Body of pancreas (tissue), 4 donors: ENCODE measurements at places on chromosomes 5 and 9. TPM values are rescaled to one million over a fixed set of nuclear protein-coding genes. Genes with fewer than 3 reads are reported as not detected.

The UBQLN1 gene
- 49.5 TPM for total RNA-seq

- DNase-seq: no peak
Measured at GRCh38 chr9:25954209-25954608, 276.0 kb upstream of the TUSC1 start.

- no peak for DNase-seq
Measured at GRCh38 chr5:83401775-83402174, 69.8 kb upstream of the VCAN start.

DNA sequence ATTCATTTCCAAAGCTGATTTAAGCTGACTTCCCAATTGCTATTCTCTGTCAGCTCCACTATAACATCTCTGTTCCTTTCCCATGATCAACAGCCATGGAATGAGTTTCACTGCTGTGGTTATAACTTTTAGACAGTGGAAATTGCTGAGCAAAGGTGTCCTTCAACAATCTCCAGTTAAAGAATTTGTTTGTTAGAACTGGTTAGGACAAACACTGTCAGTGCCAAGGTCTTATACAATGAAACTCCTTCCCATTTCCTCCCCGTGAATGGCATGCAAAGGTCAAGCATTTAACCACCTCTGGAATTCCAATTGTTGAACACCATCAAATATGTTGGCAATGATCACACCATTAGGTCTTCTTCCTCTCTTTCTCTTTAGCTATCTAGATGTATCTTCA is 45.7 kb upstream of the GHR start:
- DNase-seq: no peak

DNA sequence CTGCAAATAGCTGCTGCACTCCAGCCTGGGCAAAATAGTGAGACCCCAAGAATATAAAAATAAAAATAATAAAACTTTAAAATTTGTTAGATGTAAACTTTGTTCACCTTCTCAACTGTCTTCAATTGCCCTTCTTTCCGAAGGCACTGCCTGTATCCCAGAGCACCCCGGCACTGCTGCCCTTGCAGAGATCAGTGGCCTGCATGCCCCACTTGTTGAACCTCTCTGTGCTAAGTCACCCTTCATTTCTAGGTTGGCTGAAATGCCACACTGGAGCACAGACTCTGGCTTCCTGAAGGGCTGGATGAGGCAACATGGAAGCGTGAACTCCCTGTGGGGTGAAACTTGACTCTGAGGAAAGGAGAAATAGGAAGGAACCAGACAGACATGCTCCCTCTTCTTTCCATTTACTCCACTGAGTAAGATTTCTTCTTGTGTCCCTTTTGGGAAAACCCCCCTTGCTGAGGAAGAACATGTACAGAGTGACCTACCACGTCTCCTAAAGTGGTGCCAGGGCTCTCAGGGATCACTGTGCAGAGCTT is 8.4 kb upstream of the JMY start:
- no peak for DNase-seq

DNA sequence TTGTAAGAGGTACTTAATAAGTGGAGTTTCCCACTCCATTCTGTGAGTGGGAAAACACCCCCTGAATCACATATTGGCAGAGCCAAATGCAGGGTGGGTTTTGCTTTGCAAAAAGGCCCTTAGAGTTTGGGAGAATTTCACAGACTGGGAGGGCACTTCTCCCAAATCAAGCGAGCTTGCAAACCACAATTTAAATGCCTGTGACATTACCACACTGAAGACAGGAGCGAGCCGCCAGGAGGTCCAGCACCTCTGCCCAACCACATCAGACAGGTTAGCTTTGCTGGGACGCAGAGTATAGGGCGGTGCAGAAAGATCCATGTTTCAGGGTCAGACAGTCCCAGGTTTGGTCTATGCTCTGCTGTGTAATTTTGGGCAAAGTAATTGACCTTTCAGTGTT is 2.3 kb downstream of the ALAD start:
- no peak for DNase-seq

GRCh38 chr9:16501141-16501540 is 369.3 kb downstream of the BNC2 start:
- DNase-seq: no peak

GRCh38 chr9:127909839-127910273 is 7.0 kb downstream of the ST6GALNAC4 start:
- no peak for DNase-seq

GRCh38 chr5:95358848-95359247 is 32.3 kb upstream of the FAM81B start:
- DNase-seq: no peak
